ENCODE measurements at places on chromosomes 1 and 21.

- no peak overlapping the region for H3K27ac ChIP-seq
- H3K36me3 ChIP-seq, result no peaks in the 10 kb centered on the region
- H3K4me1 ChIP-seq, result no peaks in the 10 kb centered on the region
Observed at GRCh38 chr1:54959241-54959640, 21.2 kb upstream of the TMEM61 start.

DNA sequence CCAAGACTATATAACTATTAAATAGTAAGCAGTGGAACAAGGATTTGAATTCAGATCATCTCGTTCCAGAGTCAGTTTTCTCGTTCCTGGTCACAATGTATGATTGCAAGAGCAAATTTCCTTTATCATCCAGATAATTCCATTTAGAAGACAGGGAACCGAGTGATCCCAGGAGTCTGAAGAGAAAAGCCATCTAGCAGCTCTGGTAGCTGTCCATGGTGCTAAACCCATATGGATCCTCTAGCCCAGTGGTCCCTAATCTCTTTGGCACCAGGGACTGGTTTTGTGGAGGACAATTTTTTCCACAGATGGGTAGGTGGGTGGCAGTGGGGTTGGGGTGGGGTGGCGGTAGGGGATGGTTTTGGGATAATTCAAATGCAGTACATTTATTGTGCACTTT lies 229.4 kb downstream of the PTPRU start:
- H3K27me3 ChIP-seq, result peaks cover 1% of the 10 kb centered on the region
- DNase-seq, result no peak
- no peak overlapping the region for H3K27ac ChIP-seq
- no peak overlapping the region for H3K4me3 ChIP-seq

DNA sequence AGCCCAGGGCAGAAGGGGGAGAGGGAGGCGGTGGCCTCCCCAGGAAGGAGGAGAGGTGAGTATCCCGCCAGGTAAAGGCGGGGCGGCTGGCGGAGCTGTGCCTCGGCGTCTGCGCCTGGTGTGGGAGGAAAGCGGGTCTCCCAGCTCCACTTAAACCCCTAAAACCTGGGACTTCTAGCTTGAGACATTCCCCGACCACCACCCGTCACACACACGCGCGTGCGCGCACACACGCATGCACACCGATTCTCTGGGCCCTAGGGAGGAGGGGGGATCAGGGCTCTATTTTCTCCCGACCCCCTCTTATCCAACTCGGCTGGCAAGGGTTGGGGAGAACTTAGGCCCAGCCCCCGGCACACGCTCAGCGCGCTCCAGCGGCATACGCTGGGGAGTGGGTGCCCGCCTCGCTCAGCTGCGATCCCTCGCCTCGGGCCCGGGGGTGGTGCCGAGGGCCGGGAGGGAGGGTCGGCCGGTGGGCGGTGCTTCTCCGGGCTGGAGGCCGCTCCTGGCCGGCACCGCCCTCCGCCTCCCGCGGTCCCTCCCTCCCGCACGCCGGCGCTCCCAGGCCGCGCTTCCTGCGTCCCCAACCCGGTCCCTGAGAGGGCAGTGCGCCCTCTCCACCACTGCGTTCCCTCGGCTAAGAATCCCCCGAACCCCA lies at the start of gene TMEM51:
TSS of gene TMEM51 (plus strand) at position 564 of the 658 bp plus-strand sequence. CDS start 61,341 bp downstream, outside the sequence.
- peak within 1 kb of the TSS; percentile 56 for H3K4me3 ChIP-seq
- no peaks in the 10 kb centered on the region for H3K36me3 ChIP-seq
- DNase-seq, result peak; percentile 91

DNA sequence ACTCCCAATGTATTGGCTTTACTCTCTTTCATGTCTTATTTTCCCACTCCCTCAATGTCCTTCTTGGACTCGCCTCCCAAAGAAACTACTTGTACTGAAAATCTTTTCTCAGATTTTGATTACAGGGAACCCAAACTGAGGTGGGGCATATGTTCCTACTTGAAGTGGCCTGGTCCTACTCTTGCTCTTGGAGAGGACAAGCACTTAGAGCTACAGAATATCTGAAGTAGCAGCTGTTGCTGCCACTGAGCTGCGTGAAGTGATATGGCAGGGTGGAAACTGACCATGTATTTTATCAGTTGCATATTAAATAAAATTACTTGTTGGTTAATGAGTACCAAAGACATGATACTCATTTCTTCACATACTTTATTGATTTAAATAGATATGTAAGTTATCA lies 129.5 kb downstream of the TSEN15 start:
- H3K27ac ChIP-seq, result no peak overlapping the region
- no peaks in the 10 kb centered on the region for H3K36me3 ChIP-seq
- no peaks in the 10 kb centered on the region for H3K27me3 ChIP-seq
- H3K4me3 ChIP-seq, result no peak overlapping the region

- no peak overlapping the region for H3K4me3 ChIP-seq
- H3K4me1 ChIP-seq, result peaks cover 3% of the 10 kb centered on the region
- H3K27me3 ChIP-seq, result no peaks in the 10 kb centered on the region
- no peak for DNase-seq
- no peaks in the 10 kb centered on the region for H3K36me3 ChIP-seq
Observed at GRCh38 chr1:209802117-209802779, 3.7 kb downstream of the IRF6 start.

DNA sequence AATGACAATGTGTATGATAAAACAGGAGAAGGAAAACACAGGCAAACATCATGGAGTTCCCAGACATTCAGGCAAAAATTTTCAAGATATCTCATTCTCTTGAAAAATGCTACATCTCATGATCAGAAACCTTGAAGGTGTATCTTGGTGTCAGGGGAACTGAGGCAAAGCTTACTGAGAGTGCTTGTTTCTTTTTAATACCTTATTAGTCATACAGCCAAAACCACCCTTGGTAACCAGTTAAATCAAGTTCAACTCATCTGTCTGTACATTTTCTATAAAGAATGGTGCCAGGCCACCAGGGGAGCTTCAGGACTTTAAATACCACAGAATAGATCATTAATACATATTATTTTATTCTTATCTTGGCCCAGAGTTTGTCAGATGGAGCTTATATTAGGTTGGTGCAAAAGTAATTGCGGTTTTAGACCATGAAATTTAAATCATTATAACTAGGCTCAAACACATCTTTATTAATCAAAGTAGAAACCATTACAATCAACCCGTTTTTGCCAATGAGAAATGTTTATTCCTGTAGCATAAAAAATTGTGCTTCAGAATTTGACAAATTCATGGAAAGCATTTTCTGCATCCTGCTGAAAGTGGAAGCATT lies 1036.0 kb downstream of the AMY1C start:
- H3K27me3 ChIP-seq, result no peaks in the 10 kb centered on the region
- H3K27ac ChIP-seq, result no peak overlapping the region
- H3K36me3 ChIP-seq, result no peaks in the 10 kb centered on the region
- no peaks in the 10 kb centered on the region for H3K4me1 ChIP-seq
- no peak for DNase-seq
- H3K4me3 ChIP-seq, result no peak overlapping the region

DNA sequence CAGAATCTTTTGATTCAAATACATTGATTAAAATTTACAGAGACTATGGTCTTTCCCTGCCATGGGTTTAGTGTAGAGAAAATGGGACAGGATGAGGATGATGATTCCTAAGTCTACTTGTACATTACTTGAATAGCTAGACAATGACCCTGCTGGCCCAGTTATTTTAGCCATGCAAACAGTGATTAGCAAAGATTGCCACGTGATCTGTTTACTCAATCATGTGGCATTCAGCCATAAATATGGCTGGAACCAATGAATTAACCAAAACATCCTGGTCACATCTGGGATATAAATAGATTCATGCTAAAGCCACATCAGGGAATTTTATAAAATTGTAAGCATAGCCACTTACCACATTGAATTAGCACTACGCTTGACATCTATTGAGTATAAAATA lies 167.3 kb downstream of the PBX1 start:
- no peak for DNase-seq
- no peak overlapping the region for H3K4me3 ChIP-seq
- peaks cover 21% of the 10 kb centered on the region for H3K4me1 ChIP-seq
- H3K36me3 ChIP-seq, result no peaks in the 10 kb centered on the region
- no peaks in the 10 kb centered on the region for H3K27me3 ChIP-seq

DNA sequence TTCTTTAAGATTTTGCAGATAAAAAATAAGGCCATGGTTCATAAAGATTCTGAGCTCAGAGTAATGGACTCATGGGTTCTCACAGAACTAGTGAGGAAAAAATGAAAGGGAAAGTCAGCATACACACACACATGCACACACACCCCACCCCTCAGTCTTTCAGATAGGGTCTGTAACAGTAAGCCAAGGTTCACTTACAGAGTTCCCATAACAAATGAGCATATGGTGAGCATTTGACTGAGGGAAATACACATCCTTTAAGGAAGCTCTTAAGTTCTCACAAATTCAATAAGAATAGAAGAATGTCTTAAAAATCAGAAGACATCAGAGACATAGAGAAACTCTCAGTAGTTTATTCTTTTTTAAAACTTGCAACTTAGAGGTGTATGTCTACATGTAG lies 57.9 kb downstream of the NTMT2 start:
- no peak for DNase-seq
- H3K4me1 ChIP-seq, result no peaks in the 10 kb centered on the region
- no peak overlapping the region for H3K27ac ChIP-seq

DNA sequence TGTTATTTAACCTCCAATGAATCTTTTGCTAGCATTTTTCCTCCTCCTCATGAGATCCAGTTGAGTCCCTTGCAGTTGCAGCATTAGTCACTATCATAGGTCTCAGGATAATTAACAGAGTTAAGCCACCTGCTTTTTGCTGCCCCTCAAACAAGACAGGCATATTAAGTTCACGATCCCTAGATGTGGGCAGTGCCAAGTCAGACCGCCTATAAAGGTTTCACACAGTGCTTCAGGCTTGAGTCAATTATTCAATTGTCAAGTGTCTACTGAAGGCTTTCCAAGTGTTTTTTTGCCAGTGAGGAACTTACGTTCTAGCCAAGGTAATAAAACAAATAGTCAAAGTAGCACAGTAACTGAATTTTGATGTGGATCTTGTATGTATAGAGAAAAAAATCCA lies 175.0 kb downstream of the DAB1 start:
- no peaks in the 10 kb centered on the region for H3K36me3 ChIP-seq
- DNase-seq, result no peak
- no peak overlapping the region for H3K27ac ChIP-seq
- no peaks in the 10 kb centered on the region for H3K4me1 ChIP-seq
- H3K27me3 ChIP-seq, result no peaks in the 10 kb centered on the region
- H3K4me3 ChIP-seq, result no peak overlapping the region

- no peak overlapping the region for H3K4me3 ChIP-seq
- no peaks in the 10 kb centered on the region for H3K36me3 ChIP-seq
- no peaks in the 10 kb centered on the region for H3K4me1 ChIP-seq
- H3K27me3 ChIP-seq, result no peaks in the 10 kb centered on the region
- no peak overlapping the region for H3K27ac ChIP-seq
- no peak for DNase-seq
Observed at GRCh38 chr1:236947794-236948193, 56.4 kb downstream of the MT1HL1 start.

- no peaks in the 10 kb centered on the region for H3K4me1 ChIP-seq
- no peak overlapping the region for H3K27ac ChIP-seq
- no peak for DNase-seq
- H3K4me3 ChIP-seq, result no peak overlapping the region
- H3K27me3 ChIP-seq, result no peaks in the 10 kb centered on the region
Observed at GRCh38 chr1:167676916-167677848, 44.6 kb upstream of the MPZL1 start.

DNA sequence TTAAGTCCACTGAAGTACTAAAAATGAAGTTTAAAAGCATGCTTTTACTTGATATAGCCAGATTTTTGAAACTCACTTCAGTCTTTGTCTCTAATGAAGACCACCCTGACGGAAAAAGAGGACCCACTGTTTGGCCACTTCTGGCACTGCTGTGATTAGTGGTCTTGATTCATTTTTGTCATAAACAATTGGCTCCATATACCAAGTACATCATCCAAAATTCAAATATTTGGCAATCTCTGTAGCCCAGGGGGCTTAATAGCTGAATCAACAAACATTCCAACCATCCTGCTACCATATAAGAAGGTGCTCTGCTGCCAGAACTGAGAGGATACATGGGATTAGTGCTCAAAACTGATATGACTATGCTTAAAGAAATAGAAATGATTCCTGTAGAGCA lies 156.0 kb downstream of the COL24A1 start:
- no peak overlapping the region for H3K4me3 ChIP-seq
- no peak for DNase-seq
- no peak overlapping the region for H3K27ac ChIP-seq
- no peaks in the 10 kb centered on the region for H3K4me1 ChIP-seq

DNA sequence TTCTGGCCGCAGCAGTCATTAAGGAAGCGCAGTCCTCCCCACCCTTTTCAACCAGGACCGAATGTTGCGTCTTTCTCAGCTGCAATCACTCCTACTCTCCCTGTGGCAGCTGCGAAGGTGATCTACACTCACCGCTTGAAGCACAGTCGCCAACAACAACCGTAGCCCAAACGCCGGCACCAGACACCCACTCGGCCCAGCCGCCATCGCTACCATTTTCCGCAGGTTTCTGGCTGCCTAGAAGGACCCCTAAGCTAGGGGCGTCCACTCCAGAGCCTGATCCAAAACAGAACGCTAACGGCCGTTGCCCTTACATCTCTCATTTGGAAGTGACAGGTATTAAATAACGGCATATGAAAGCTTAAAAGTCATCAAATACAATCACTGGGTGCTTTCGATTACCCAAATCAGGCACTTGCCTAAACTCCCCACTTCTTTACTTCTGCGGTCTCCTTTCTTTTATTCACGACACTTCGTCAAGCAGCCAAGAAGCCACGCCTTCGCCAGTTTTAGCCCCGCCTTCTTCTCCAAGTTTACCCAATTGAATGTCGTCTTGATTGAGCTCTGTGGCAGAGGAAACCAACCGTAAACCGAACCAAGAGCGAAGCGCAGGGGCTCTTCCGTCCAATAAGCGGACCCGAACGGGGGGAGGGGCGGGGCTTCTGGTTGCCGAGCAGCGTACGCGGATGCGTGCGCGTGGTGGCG lies at the start of gene SELENOF:
TSS of gene SELENOF (minus strand) at position 231 of the 705 bp plus-strand sequence. CDS start at position 216, 15 bp downstream.
- no peaks in the 10 kb centered on the region for H3K36me3 ChIP-seq
- peaks cover 5% of the 10 kb centered on the region for H3K4me1 ChIP-seq
- DNase-seq, result peak; percentile 99
- peak within 1 kb of the TSS; percentile 96 for H3K4me3 ChIP-seq

- no peaks in the 10 kb centered on the region for H3K36me3 ChIP-seq
- no peak for DNase-seq
- H3K27ac ChIP-seq, result no peak overlapping the region
- no peaks in the 10 kb centered on the region for H3K27me3 ChIP-seq
- no peaks in the 10 kb centered on the region for H3K4me1 ChIP-seq
Observed at GRCh38 chr21:43723648-43724047, 4.7 kb downstream of the PDXK start.

GRCh38 chr1:48227165-48228013 lies 4.9 kb downstream of the SLC5A9 start:
- no peak for DNase-seq
- H3K27me3 ChIP-seq, result no peaks in the 10 kb centered on the region

DNA sequence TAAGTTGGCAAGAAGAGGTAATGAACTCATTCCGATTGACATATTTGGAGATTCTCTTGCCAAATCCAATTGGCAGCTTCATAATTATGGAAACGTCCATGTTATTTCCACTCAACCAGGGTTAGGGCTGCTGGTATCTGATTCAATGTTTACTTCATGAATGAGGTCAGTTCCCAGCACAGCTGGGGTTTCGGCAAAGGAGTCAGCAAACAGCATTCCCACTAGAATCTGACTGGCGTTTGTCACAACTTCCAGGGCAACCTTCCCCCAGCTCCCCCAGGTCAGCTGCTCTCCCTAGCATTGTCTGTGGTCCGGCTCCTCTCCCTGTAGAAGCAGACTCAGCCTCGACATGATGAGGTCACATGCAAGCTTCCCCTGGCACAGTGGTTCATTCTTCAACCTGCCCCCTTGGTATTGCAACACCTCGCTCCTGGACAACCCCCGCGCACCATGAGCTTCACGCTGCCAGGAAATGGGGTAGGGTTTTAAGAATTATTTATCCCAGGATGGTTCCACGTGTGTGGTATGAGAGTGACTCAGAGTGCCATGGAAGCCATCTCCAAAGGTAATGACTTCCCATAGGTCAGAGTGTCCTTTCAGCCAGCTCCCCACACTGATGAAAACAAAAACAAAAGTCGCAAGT lies 100.7 kb upstream of the SLC25A33 start:
- no peak overlapping the region for H3K4me3 ChIP-seq
- no peaks in the 10 kb centered on the region for H3K27me3 ChIP-seq
- peak overlapping the region; percentile 85 for H3K27ac ChIP-seq
- peaks cover 11% of the 10 kb centered on the region for H3K4me1 ChIP-seq

Measured in aorta (tissue), 5 donors.